ENCODE measurements at places on chromosomes 13 and 19. TPM values are rescaled to one million over a fixed set of nuclear protein-coding genes. Genes with fewer than 3 reads are reported as not detected.

Gene CNN1
- total RNA-seq: not detected

Gene STAP2
- total RNA-seq: 9.6 TPM

Gene MYBPC2
- 0.11 TPM for total RNA-seq

Gene ZNF17
- 5.7 TPM for total RNA-seq

Gene LILRA1
- total RNA-seq: not detected

Gene ZNF492
- 1.9 TPM for total RNA-seq

- DNase-seq: no peak
Measured at GRCh38 chr13:75153834-75154233, 328.1 kb downstream of the TBC1D4 start.

DNA sequence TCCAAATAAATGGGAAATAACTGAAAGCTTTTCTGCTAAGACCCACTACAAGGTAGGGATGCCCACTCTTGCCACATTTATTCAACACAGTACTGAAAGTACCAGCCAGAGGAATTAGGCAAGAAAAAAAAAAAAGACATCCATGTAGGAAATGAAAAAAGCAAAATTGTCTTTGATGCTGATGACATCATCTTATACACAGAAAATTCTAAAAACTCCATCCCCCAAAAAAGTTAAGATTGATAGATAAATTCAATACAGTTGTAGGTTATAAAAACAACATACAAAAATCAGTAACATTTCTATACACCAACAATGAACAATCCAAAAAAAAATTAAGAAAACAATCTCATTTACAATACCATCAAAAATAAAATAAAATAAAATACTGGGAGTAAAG is 330.4 kb downstream of the RBM26 start:
- DNase-seq: no peak

GRCh38 chr19:39941151-39941550 is 6.7 kb upstream of the FCGBP start:
- peak; percentile 31 for DNase-seq

DNA sequence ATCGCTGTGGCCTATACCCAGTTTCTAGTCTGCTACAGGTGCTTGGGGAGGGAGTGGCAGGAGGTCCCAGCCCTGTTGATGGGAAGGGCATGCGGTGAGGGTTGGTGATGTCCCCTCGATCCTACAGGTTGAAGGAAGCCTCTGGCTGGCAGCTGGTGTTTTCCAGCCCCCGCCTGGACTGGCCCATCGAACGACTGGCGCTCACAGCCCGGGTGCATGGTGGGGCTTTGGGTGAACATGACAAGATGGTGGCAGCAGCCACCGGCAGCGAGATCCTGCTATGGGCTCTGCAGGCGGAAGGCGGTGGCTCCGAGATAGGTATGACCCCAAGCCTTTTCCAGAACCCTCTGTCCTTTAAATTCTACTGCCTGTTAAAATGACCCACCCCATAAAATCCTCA is 3.9 kb downstream of the SHKBP1 start:
- DNase-seq: no peak

DNA sequence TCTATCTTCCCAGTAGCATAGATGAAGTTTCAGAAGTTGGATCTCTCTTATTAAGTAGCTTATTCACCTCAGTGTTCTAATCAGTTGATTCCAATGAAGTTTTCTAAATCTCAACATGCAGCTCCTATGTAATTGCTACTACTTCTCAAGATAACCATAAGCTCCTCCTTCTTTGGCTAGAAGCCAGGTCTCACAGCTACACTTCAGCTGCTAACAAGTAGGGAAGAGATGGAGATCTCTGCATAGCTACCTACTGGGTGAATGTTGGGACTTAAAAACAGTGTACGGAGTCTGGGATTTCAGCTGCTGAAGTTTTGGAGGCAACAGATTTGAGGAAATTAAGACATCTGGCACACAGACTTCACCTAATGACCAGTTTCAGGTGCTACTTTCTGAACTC is 661.0 kb downstream of the SLITRK1 start:
- no peak for DNase-seq

- no peak for DNase-seq
Measured at GRCh38 chr19:30094756-30095140, 152.7 kb downstream of the URI1 start.

DNA sequence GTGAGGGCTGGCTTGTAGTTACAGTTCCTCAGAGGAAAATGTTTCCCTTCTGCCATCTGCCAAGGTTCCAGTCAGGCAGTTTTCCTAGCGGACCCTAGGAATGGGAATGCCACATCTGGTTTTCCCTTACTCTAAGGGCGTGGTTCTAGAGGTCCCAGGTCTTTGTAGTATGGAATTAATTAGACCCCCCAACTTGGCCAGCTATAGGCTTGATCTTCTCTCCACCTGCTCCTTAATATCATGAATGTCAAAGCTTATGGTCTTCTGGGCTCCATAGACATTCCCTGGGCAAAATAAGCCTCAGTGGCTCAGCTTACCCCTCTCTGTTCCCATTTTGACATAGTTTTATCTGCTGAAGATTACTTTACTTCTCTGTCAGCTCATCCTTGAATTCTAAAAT is 70.0 kb downstream of the ZNF568 start:
- DNase-seq: no peak

GRCh38 chr19:18594824-18595373 is 6.3 kb downstream of the REX1BD start:
- DNase-seq: no peak

- no peak for DNase-seq
Measured at GRCh38 chr13:41603917-41604316, 146.6 kb downstream of the RGCC start.

DNA sequence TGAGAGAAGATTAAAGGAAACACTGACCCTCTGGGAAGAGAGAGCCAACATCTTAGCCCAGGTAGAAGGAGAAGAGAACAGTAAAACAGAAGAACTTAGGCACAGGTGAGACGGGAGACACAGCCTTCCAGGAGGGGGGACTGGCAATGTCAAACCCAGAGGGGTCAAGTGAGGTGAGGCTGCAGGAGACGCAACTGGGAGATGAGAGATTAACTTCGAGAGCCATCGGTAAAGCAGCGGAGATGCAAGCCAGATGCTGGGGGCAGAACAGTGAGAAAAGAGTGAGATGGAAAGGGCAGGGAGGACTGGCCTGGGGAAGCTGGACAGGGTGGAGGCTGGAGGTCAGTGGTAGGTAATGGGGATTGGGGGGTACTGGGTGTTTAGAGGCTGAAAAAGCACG is 5.2 kb downstream of the INSR start:
- no peak for DNase-seq

DNA sequence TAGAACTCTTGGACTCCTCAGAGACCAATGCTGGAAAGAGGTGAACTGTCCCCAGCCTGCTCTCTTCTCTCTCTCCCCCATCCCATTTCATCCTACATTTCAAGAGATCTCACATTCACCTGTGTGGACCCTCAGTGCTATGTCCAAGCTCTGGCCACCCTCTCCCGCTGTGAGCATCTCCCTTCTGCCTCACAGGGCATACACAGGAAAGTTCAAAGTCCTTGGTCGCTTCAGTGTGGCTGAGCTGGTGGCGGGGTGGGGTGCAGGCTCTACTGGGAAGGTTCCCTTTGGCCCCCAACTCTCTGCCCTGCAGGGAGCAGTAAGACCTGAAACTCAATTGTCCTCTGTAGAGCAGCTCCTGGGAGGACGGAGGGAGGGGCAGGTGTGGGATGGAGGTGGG is 27.0 kb downstream of the SPTBN4 start:
- no peak for DNase-seq

- no peak for DNase-seq
Measured at GRCh38 chr13:48094404-48094780, 512 bp downstream of the MED4 start.

DNA sequence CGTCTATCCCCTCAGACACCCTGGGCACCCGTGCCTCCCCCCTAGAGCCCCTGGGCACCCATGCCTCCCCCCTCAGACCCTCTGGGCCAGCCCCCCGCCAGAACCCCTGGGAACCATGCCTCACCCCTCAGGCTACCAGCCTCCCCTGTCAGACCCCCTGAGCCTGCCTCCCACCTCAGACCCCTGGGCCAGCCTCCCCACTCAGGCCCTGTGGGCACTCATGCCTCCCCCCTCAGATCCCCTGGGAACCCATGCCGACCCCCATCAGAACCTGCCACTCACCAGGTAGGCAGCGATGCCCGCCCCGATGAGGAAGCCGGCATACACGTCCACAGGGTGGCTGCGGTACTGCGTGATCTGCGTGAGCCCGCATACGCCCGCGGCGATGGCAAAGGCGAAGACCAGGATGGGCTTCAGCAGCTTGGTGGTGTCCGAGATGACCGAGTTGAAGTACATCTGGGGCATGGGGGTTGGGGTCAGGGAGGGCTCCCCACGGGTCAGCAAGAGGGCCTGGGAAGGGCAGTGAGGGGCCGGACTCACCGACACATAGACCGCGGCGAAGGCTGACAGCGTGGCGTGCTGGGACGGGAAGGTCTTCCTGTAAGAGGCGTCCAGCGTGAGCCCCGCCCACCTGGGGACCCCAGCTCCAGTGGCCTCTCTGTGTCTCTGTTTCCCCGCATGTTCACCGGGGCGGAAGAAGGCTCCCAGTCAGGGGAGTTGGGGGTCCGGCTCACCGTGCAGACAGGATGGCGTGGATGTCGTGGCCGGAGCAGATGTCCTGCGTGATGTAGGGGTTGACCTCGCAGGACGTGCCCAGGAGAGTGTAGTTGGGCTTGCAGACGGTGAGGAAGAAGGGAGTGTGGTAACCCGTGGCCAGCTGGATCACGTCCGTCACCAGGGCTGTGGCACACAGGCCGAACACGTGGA is 7.3 kb downstream of the PLPPR3 start:
- peak; percentile 27 for DNase-seq

Data from activated CD8-positive, alpha-beta T cell treated with anti-CD3 and anti-CD28 coated beads for 36 hours (primary cell).